ENCODE measurements at places on chromosomes 6 and 20.
A peak's percentile ranks its signal among the peaks of the same experiment; 100 is the strongest.

DNA sequence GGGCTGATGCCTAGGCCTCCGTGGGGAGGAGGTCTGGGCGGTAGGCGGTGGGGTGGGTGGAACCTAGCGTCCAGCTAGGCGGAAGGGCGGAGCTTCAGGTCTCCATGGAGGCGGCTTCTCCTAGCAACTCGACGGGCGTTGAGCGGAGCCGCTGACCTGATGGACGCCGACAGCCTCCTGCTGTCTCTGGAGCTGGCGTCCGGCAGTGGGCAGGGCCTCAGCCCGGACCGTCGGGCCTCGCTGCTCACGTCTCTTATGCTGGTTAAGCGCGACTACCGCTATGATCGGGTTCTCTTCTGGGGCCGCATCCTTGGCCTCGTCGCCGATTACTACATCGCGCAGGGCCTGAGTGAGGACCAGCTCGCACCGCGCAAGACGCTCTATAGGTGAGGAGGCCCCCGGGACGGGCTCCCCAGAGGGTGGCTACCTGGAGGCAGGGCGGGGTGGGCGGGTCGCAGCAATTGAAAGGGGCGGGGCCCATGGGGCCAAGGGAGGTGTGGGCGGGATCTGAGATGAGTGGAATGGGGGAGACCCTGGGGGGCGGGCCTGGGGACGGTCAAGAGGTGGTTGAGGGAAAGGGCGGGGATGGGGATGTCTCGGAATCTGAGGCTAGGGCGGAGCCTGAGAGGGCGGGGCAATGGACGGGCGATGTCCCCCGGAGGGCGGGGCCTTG, at the start of gene RSPH9:
RSPH9 (plus strand) TSS at position 97 of the 673 bp plus-strand sequence; CDS start at position 160, 63 bp downstream.
- DNase-seq = no peak

- no peak for DNase-seq
These were observed 11.6 kb downstream of the ADISSP start for GRCh38 chr20:3755814-3756480.

DNA sequence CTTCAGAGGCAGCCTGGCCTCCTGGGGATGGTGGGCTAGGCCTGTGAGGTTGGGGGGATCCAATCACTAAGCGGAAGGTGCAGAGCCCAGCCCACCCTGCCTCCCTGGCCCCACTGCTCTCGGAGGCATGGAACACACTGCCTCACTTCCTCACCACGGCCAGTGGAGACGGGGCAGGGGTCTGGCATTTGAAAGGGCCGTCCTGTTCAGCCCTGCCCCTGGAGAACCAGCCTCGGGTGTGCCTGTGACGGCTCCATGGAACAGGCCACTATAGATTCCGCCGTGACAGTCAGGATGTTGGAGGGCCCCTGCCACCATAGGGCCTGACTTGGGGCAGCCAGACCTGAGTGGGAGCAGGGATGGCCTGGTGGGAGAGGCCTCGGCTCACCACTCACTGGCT, 110.2 kb downstream of the DACT2 start:
- no peak for DNase-seq

- DNase-seq = no peak
These were observed 533.6 kb downstream of the PTPRT start for GRCh38 chr20:42656130-42656529.

DNA sequence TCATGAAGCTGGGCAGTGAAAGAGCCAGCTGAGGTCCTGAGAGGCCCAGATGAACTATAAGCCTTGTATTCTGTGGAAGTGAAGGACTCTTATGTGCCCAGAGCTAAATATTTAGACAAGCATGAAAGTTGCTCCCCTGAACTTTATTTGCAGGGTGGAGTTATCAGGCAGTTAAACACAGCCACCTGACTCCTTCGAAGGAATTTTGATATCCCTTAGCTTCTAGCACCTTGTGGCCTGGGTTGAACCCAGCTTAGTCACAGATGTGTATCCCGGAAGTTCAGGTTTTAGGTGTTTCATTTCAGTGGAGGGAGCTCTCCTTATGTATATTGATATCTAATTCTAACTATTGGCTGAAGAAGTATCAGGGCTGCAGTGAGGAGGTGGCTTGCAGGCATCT, 20.4 kb downstream of the NR2E1 start:
- DNase-seq = no peak

- DNase-seq = no peak
These were observed 175.7 kb downstream of the VEGFA start for GRCh38 chr6:43945768-43946080.

GRCh38 chr6:29790626-29791025, 37.0 kb upstream of the HLA-G start:
- DNase-seq = no peak

- DNase-seq = no peak
These were observed 48.1 kb upstream of the SLC17A4 start for GRCh38 chr6:25706314-25707014.

- no peak for DNase-seq
These were observed 25.9 kb upstream of the EFHC1 start for GRCh38 chr6:52394251-52394666.

DNA sequence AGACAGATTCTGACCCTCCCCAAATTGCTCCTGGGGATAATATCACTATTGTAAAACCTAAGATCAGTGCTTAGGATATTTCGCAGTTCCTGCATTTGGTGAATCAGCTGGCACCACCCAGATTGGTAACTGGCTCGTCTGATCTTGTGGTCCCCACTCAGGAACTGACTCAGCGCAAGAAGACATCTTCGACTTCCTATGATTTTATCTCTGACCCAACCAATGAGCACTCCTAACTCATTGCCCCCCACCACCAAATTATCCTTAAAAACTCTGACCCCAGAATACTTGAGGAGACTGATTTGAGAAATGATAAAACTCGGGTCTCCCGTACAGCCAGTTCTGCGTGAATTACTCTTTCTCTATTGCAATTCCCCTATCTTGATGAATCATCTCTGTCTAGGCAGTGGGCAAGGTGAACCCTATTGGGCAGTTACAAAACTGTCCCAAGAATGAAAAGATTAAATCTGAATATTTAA, 55.7 kb upstream of the PRND start:
- peak; percentile 73 for DNase-seq

DNA sequence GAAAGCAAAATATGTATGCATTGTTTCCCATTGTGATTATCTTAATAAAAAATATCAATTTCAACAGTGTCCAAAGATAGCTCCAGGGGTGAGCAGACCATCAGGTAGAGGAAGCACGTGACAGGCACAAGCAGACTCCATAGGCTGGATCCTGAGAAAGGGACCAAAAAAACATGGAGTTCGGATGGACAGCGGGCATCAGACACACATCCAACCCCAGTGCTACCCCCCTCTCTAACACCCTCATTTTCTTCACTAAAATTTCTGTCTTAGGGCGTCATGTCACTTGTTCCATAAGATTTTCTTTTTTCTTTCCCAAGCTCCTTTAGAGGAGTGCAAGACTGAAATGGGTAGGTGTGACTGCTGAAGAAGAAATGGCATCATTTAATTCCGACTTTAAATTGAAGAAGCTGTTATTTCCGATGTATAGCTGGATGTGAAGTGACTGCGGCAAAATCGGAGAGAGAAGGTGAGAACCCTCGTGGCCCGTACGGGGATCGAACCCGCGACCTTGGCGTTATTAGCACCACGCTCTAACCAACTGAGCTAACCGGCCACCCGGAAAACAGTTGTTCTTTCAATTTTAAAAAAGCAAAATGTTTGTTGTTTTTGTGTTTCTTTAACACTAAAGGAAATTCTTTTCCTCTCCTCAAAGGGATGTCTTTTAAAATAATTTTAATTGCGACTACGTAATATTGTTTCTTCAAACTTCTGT, 10.3 kb upstream of the PRSS16 start:
- peak; percentile 85 for DNase-seq

DNA sequence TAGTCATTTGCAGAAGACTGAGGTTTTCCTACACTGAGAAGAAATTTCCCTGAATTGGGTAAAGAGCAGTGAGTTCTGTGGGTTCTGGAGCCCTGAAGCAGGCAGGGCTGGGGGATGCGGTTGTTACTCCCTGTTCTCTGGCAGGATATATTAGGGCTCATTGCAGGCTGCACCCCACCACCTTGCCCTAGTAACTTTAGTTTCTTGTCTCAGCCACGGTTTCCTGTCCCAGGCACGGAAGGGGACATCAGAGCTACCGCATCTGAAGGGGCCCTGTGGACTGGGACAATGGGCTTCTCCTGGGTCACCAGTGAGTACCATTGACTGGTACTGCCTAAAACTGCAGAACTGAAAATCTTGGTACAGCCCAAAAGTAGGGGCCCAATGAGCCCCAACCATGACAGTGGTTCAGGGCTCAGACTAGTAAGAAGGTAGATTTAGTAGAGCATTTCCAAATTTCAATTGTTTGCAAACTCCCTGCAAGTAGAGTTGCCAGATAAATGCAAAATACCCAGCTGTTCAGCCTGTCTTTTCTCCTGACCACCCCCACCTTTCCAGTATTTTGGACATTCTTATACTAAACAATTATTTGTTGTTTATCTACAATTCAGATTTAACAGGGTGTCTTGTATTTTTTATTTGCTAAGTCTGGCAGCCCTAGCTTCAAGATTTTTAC, 54.5 kb upstream of the EYA2 start:
- DNase-seq = no peak

DNA sequence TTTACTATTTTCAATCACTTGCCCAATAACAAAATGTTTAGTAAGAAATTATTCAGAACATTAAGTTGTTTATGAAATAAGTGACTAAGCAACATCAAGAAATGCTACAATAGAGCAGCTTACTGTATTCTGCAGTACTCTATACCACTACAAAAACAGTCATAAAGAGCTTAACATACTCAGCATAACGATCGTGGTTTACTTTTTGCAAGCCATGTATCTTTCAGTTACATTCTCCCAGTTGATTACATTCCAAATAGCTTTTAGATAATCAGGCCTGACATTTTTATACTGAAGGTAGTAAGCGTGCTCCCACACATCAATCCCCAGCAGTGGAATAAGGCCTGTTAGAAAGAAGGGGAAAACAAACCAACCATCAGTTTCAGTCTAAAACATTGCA, 10.7 kb downstream of the SOD2 start:
- no peak for DNase-seq

DNA sequence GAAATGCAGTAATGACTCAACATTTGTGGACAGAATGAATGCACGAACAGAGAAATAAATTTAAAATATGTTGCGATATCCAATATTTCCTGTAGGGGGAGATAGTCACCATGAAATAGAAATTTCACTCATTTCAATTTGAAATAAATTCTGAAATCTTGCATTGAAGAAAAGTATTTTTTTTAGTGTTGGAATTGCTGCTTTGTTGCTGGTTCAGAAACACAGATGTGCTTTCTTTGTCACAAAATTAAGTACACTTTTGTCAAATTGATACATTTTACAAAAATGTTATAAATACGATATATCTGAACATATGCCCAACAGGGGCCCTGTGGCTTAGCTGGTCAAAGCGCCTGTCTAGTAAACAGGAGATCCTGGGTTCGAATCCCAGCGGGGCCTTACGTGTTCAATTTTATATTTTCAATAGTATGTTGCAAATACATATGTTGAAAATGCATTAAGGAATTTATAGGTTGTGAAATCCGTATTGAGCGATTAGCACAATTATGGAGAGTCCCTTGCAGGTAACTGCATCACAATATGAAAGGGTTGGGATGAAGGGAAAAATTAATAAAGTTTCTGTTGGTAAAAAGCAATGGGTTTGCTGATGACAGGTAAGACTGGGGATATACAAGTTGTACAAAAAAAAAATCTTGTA, 85.4 kb upstream of the PRSS16 start:
- peak; percentile 69 for DNase-seq

- DNase-seq = no peak
These were observed 14.7 kb upstream of the CDKN1A start for GRCh38 chr6:36663504-36664446.

DNA sequence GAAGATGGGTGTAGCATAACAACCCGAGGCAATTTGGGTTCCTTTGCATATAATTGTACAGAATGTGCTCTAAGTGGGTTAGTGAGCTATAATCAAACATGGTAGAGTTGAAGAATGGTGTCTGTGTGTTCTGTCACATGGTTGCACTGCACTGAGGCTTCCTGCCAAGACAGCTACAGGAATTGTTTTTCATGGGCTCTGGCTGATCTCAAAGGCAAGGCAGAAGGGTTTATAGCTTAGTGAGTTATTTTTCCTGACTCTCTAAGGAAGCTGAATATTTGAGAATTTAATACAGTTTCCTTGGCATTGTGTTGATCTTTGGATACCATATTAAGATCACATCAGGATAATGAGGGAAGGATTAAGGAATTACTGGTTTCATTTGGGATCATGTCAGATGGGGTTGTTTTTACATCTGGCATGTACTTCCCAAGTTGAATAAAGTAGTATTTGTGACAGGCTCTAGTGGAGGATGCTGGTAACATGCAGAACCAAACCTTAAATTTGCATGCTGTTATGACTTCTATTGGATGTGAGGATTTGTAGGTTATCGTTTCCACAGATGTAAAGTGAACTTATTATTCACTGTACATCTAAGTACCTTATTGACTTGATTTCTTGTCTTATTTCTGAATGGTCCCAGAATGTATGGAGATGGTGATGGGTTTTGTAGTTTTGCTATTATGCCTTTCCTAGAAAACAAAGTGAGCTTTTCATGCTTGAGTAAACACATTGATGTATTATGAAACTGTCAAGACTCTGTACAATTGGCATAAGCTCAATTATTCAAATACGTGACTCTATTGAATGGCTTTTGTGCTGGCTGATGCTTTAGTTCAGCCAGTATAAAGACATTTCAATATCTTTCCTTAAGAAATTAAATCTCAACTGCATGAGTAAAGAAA, 43.3 kb downstream of the LRRC1 start:
- DNase-seq = no peak

DNA sequence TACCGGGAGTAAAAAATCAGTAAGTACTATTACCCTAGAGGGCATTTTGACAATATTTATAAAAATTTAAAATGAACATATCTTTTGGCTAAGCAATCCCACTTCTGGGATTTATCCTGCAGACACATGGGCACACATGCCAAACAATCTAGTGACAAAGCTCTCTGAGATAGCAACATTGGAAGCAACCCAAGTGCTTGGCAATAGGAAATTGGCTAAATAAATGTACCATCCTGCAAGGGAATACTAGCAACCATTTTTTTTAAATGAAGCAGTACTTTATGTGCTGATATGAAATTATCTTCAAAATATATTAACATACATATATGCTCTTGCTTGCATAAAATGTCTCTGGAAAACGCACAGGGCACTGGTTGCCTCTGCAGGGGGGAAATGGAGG, 133.8 kb downstream of the SNX5 start:
- no peak for DNase-seq

GRCh38 chr20:45842169-45842812, 8.7 kb downstream of the SNX21 start:
- DNase-seq = no peak

DNA sequence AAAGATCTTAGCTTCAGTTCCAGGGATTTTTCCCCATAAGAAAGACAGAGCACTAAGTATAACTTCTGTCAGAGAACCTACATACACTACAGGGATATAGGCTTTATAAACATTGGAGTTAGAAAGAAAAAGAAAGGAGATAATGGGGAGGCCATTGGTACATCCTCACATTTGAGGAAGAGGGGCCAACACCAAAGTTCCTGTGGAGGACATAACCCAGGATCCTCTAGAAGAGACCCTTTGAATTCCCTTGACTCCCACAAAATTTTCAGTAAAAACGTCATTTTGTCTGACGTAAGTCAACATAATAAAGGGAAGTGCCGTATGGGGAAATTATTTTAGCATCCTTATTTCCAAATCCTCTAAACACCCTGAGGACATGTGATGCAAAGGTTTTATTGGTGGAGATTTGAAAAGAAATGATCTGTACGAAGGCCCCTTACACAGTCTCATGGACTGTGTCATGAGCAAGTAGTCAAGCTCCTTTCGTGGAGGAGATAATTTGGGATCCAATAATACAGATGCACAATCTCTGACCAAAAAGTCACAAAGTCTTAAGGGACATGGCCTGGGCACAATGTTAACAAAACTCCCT, 33.2 kb downstream of the HLA-DRA start:
- DNase-seq = no peak
